Activated T-cell treated with anti-CD3 and anti-CD28 coated beads, Interleukin-2, amount 50 U/mL, for 72 hours (primary cell): ENCODE measurements at places on chromosomes 6 and 20. TPM values are rescaled to one million over a fixed set of nuclear protein-coding genes. Genes with fewer than 3 reads are reported as not detected.
A peak's percentile ranks its signal among the peaks of the same experiment; 100 is the strongest.

DNA sequence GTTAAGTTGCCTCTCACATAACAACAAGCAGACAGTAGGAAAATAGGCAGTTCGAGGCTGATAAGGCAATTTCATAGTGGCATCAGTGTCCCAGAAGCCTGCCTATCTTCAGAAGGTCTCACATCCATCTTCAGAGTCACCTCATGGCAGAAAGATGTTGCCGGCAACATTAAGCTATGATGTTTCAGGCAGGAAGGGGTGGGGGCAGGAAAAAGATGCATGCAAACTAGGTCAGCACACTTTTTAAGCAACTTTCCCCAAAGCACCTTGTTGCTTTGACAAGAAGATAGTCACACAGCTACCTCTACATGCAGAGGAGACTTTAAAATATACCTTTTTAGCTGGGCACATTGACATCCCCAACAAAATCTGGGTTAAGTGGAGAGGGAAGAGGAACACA lies 43.2 kb upstream of the SMIM8 start:
- DNase-seq: no peak
- H3K4me3 ChIP-seq: no peak overlapping the region
- no peaks in the 10 kb centered on the region for H3K27me3 ChIP-seq
- H3K4me1 ChIP-seq: no peaks in the 10 kb centered on the region
- H3K36me3 ChIP-seq: no peaks in the 10 kb centered on the region

DNA sequence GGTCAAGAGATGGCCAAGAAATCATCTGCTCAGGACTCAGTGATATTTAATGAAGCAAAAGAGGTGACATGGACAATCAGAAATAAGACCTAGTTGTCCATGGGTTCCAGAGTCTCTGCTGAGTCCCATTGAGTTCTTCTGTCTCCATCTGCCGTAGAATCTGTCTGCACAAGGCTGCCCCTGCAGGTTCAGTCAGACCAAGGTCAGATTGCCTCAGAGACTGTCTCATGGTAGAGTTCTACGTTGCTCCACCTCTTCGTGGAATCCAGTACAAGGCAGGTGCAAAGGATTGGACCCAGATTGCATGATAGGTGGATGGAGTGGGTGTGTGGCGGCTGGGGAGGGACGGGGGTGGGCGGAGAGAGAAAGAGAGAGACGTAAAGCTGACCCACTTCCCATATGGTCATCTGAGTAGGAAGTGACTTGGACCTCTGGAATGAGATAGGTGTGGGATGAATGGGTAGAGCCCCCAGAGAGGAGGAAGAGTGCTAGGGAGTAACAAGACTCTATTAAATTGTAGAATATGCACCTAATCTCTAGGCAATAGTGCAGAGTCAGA lies 75.3 kb downstream of the SOBP start:
- no peaks in the 10 kb centered on the region for H3K4me1 ChIP-seq
- no peak overlapping the region for H3K4me3 ChIP-seq
- H3K27me3 ChIP-seq: peaks cover 20% of the 10 kb centered on the region

- H3K4me1 ChIP-seq: no peaks in the 10 kb centered on the region
- DNase-seq: no peak
- H3K27me3 ChIP-seq: no peaks in the 10 kb centered on the region
- H3K27ac ChIP-seq: no peak overlapping the region
Measured at GRCh38 chr6:83978324-83978734, 55.2 kb upstream of the MRAP2 start.

The SMLR1 gene
- total RNA-seq: not detected

DNA sequence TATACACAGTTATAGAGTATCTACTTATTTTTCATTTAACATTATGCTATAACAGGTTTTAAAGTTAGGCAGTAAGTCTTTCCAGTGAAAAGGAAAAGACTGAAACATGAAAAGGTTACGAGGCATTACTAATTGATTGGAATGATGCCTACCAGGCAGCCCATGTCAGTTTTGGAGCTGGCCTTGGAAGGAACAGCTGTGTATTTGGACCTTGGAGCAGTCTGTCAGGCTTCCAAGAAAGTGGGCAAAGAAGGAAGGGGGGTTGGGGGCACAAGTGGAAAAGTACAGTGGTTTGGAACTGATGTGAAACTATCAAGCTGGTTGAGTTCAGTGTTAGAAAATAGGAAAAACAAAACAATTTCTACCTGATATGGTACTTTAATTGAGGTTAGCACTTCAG lies 41.7 kb downstream of the SLC16A10 start:
- H3K36me3 ChIP-seq: peaks cover 2% of the 10 kb centered on the region
- DNase-seq: no peak
- no peaks in the 10 kb centered on the region for H3K27me3 ChIP-seq
- no peaks in the 10 kb centered on the region for H3K4me1 ChIP-seq
- no peak overlapping the region for H3K27ac ChIP-seq
- H3K4me3 ChIP-seq: no peak overlapping the region

- peak overlapping the region; percentile 79 for H3K27ac ChIP-seq
- peaks cover 34% of the 10 kb centered on the region for H3K4me1 ChIP-seq
- no peak overlapping the region for H3K4me3 ChIP-seq
Measured at GRCh38 chr6:131419702-131420101, 153.3 kb upstream of the ARG1 start.

The SPATS1 gene
- total RNA-seq: not detected

GRCh38 chr6:131844243-131844841 lies 36.5 kb downstream of the ENPP1 start:
- no peaks in the 10 kb centered on the region for H3K4me1 ChIP-seq
- DNase-seq: no peak
- no peaks in the 10 kb centered on the region for H3K36me3 ChIP-seq

GRCh38 chr6:150627585-150628025 lies 27.9 kb downstream of the PLEKHG1 start:
- H3K4me1 ChIP-seq: peaks cover 38% of the 10 kb centered on the region
- peaks cover 23% of the 10 kb centered on the region for H3K27me3 ChIP-seq
- H3K27ac ChIP-seq: no peak overlapping the region
- no peak overlapping the region for H3K4me3 ChIP-seq
- DNase-seq: no peak

GRCh38 chr6:100447081-100447899 lies 17.4 kb downstream of the SIM1 start:
- H3K4me3 ChIP-seq: peak overlapping the region; percentile 56
- DNase-seq: no peak
- peaks cover 24% of the 10 kb centered on the region for H3K4me1 ChIP-seq
- no peaks in the 10 kb centered on the region for H3K36me3 ChIP-seq
- H3K27me3 ChIP-seq: peaks cover 26% of the 10 kb centered on the region

DNA sequence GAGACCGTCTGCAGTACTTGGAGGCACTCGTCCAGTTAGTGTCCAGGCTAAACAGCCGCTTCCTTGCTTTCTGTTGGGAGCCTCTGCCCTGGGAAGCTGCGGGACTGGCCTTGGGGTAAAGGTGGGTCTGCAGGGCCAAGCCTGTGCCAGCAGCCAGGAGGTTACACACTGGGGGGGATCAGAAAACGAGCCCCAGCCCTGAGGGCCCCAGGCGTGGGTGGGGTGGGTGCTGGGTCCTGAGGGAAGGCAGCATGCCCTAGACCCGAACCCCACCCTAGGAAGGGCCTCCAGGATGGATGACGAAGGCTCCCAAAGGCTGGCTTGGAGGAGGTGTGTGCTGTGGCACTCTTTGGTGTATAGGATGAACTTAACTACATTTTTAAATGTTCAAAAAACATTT lies 335.2 kb downstream of the ZFAND3 start:
- no peaks in the 10 kb centered on the region for H3K27me3 ChIP-seq
- H3K27ac ChIP-seq: no peak overlapping the region
- H3K4me3 ChIP-seq: no peak overlapping the region
- DNase-seq: no peak
- no peaks in the 10 kb centered on the region for H3K4me1 ChIP-seq

The GNAS-AS1 gene
- 2.3 TPM for total RNA-seq
